Stimulated activated CD4-positive, alpha-beta T cell treated with anti-CD3 and anti-CD28 coated beads, Interleukin-1b, Interleukin-23, amount 100 ng/mL, for 24 hours (primary cell): ENCODE measurements at places on chromosomes 4 and X.

- DNase-seq = no peak
Observed at GRCh38 chr4:113358784-113359183, 309.3 kb downstream of the ANK2 start.

DNA sequence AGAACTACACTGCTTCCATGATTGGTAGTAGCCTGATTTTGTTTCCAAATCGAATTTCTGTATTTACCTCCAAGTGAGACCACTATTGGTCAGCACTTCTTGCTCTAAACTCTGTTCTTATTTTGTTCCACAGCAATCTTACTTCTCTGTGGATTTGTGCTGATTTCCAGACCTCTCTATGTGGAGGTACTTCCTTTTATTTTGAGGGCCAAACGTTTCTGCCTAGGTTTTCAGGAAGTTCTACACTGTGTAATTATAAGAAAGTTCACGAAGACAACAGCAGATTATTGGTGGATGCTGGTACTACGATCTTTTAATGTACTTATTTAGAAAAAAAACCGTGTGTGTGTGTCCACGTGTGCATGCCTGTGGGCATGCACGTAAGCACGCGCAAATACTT lies 46.7 kb downstream of the DTHD1 start:
- DNase-seq = no peak

DNA sequence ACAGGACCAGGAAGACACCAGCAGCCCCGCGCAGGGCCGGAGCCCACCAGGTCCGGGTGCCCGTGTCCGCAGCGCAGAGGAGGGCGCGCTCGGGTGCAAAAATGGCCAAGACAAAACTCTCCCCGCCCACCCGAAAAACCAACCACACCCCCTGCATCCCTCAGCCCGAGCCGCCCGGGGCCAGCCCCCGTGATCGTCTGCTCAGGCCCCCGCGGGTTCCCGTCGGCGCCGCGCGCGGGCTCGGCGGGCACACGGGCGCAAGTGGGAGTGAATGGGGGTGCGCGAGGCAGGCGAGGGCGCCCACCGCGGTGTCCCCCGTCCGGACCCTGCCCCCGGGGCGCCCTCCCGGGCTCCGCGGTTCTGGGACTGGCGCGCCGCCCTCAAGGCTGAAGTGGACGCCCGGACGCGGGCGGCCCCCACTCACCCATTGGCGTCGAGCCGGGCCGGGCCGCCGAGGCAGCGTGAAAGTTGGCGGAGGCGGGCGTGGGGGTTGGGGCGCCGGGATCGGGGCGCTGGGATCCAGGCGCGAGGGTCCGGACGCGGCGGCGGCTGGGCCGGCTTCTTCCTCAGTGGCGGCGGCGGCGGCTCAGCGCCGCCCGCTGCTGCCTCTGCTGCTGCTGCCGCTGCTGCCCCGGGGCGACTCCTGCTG lies 393 bp downstream of the SH3KBP1 start:
- no peak for DNase-seq

GRCh38 chr4:173128199-173128890 lies 40.3 kb upstream of the GALNT7 start:
- no peak for DNase-seq

GRCh38 chrX:23670528-23670927 lies 3.2 kb downstream of the PRDX4 start:
- DNase-seq = no peak

- DNase-seq = no peak
Observed at GRCh38 chrX:23103546-23103945, 103.8 kb downstream of the DDX53 start.

DNA sequence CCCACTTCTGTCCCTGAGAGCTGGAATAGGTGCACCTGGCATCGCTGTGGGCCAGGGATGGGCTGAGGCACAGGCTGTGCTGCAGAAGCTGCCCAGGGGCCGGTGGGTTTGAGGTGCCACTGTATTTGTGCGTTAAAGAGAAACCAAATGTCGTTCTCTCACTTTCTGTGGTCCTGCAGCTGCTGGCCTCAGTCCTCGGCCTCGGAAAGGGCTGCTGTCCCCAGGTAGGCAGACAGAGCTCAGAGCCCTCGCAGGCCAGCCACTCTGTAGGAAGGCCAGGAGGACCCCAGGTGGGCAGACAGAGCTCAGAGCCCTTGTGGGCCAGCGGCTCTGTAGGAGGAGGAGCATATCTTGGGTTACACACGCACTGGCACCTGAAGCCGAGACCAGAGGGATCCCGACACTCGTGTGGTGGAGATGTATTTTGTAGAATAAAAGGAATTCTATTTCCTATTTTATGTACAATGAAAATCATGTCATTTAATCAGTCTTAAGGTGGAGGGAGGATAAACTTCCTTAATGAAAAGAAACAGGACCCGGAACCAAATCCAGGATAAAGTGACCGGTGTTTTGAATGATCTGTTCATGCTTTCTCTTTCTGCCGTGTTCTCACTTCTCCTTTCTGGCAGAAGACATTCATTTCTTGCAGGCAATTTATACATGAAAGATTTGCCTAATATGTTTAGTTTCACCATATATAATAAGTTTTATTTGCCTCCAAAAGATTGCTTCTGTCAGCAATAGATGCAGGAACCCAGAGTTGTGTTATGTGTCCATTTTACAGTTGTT lies 54.4 kb upstream of the HGFAC start:
- no peak for DNase-seq

DNA sequence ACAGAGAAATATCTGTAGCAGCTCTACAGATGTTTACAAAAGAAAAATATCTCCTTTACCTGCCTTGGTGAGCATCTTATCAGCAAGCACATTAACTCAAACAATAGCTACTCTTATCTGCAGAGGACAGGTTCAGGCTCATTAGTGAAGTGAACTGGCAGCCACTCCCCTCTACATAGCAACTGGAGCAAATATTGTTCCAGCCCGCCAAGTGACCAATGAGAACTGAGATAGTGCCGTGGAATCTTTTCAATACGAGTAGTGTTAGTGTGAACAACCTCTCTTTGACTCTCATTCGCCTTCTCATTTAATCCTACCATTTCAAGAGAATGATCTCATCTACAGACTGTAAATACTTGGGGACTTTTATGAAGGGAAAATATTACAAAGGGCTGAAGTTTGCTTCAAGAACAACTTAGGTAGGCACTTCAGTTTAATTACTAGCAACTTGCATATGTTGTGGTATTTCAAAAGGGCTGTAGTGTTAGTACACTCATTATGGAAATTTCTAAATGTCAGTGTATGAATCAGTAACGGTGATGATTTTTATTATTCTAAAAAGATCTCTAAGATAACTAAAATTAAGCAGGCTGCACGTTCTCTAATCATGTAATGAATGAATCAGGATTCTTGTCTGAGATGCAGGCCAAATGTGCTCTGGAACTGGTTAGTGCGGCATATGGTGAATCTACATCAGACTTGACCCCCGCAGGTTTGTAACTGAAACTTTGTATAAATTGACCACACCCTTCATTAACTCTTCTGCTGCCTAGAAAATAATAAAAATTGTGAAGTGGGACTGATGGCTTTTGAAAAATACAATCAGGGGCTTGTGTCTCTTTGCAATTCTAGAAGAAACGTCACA lies 72.4 kb downstream of the PALLD start:
- no peak for DNase-seq

GRCh38 chr4:100889401-100889800 lies 371.6 kb upstream of the EMCN start:
- DNase-seq = no peak

DNA sequence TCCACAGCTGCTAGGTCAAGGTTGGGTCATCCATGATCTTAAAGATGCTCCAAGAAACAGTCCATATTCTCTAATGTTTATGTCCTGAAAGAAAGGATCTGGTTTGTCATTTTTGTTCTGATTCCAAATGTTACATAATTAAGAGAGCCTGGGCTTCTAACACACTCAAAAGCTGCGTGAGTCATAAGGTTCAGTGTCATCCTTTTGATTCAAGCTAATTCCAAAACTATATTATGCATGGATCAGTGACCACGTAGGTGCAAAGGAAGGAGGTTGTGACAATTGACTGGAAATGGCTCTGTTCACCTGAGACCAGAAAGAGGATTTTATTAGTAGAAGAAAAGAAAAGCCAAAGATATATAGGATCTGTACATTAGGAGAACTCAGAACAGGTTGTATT lies 268.7 kb upstream of the GK2 start:
- no peak for DNase-seq

GRCh38 chr4:156638925-156639605 lies 332.5 kb downstream of the PDGFC start:
- no peak for DNase-seq

GRCh38 chrX:31243804-31244203 lies 172.0 kb upstream of the FTHL17 start:
- DNase-seq = no peak

DNA sequence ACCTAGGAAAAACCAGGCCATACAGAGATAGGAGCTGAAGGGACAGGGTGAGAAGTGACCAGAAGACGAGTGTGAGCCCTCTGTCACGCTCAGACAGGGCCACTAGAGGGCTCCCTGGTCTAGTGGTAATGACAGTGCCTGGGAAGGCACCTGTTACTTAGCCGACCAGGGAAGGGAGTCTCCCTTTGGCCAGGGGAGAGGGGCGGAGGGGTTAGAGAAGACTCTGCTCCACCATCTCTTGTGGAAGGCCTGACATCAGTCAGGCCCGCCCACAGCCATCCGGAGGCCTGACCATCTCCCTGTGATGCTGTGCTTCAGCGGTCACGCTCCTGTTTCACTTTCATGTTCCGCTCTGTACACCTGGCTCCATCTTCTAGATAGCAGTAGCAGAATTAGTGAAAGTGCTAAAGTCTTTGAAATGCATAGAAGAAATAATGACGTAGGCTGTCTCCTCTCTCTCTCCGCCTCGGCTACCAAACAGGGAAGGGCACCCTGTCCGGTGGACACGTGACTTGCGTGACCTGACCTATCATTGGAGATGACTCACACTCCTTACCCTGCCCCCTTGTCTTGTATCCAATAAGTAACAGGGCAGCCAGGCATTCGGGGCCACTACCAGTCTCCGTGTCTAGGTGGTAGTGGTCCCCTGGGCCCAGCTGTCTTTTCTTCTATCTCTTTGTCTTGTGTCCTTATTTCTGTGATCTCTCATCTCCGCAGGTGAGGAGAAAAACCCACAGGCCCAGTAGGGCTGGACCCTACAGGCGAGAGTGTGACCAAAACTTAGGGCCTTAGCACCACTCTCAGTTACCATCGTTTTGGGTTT lies 26.7 kb downstream of the HTT-AS start:
- peak; percentile 35 for DNase-seq

- no peak for DNase-seq
Observed at GRCh38 chrX:40131654-40132337, 34.0 kb upstream of the BCOR start.

DNA sequence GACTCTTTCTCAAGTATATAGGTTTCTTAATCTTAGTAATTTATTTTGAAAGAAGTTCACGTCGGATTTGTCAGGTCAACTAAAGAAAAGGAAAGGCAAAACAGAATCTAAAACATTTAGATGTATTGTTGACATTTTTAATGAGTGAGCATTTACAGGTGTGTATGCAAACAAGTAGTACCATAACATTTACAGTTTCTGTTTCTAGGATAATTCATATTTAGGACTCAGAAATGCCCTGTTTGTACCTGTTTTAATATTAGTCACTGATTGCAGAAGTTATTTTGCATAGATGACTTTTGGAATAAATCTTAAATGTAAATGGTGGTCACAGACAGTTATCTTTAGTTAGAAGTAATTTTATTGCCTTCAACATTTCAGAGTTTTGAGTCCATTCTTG lies 151.3 kb upstream of the NUDT6 start:
- DNase-seq = no peak

DNA sequence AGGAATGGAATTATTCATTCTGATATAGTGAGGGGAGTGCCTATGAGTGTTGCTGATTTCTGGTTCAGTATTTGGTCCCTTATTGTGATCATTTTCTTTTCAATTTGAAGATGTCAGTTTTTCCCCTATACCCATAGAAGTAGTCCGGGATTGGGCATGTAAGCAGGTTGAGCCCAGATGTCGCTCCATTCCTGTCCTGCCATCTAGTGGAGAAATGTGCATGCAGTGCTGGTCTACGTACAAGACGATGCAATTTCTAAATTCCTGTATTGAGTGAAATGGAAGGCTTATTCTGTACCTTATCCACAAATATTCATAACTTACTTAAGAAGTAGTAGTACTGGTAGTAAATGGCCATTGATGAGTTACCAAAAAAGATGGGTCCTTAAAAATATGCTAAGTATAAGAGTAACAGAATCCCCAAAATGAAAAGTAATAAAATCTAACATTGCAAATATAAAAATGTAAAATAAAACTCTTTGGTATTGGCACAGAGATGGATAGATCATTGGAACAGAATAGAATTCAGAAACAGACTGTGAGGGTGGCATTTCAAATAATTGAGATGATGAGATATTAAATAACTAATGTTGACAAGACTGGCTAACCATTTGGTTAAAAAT lies 60.9 kb downstream of the UGT8 start:
- DNase-seq = peak; percentile 1

- DNase-seq = no peak
Observed at GRCh38 chr4:79851625-79852304, 221.3 kb downstream of the ANTXR2 start.

GRCh38 chr4:86560447-86560846 lies 33.7 kb upstream of the PTPN13 start:
- no peak for DNase-seq

- no peak for DNase-seq
Observed at GRCh38 chr4:123849495-123849894, 452.9 kb downstream of the SPRY1 start.

GRCh38 chr4:15809466-15809865 lies 31.3 kb downstream of the CD38 start:
- no peak for DNase-seq

GRCh38 chr4:101155945-101156344 lies 191.4 kb downstream of the PPP3CA start:
- no peak for DNase-seq
